ELR (cell line): ENCODE measurements at places on chromosomes 11 and 22.

- DNase-seq: no peak
Measured at GRCh38 chr22:24867323-24868022, 61.5 kb downstream of the SGSM1 start.

DNA sequence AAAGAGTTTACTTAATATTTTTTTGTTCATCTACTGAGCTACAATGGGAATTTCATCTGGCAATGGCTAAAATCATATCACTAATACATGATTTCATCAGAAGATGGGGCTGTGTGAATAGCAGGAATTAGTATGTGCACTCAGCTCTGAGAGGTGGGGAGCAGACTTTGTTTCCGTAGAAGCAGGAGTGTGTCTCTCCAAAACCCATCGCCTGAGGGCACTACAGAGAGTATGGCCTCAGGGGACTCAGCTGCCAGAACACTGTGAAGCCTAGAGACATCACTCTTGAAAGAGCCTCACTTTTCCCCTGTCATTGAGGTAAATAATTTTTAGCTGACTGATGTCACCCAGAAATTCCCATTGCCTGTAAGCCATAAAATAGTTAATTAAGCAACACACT is 261.4 kb upstream of the ISX start:
- DNase-seq: no peak

- DNase-seq: no peak
Measured at GRCh38 chr22:43451371-43452050, 39.7 kb downstream of the MPPED1 start.

DNA sequence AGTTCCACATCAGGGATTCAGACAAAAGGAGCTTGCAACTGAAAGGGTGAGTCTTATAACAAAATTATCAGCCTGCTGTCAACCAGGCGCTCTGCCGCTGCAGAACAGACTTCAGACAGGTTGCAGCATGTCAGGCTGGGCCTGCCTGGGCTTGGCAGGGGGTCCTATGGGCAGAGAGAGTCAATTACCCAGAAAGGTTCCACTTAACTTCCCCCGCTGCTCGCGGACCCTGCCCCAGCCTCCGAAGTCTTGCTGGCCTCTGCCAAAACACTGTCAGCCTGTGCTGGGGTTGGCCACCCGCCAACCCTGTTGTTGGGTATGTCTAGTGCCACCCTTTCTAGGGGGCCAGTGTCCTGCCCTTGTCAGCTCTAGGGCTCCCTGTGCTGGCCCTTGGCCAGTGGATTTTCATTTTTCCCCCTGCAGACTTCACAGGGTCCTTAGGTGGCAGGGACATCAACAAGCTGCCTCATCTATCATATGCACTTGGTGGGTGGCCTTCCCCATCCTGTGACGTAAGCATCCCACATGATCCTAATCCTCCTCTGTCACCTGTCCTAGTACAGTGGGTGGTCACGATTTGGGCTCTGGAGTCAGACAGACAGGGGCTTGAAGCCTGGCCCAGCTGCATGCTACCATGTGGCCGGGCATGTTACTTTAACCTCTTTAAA is 166.5 kb upstream of the CADM1 start:
- no peak for DNase-seq

DNA sequence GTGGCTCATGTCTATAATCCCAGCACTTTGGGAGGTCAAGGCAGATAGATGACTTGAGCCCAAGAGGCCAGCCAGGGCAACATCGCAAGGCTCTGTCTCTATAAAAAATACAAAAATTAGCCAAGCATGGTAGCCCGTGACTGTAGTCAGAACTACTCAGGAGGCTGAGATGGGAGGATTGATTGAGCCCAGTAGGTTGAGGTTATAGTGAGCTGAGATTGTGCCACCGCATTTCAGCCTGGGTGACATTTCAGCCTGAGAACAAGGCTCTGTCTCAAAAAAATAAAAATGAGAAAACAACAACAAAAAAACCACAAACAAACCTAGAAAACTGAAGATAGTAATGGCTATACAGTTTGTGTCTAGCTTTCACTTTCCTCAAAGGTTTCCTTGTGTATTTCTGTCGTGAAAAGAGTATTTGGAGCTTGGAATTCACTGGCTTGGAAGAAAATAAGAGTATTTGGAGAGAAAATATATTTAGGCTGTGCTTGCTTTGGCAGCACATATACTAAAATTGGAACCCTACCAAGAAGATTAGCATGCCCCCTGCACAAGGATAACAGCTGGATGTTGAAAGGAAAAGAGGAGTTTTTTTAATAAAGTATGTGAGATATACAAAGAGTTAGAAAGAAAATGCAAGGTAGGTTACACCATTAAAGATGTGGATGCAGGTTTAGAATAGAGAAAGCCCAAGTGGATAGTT is 3.9 kb upstream of the BIRC3 start:
- DNase-seq: no peak

- no peak for DNase-seq
Measured at GRCh38 chr11:76523786-76524436, 79.1 kb downstream of the EMSY start.

- peak; percentile 11 for DNase-seq
Measured at GRCh38 chr11:64419818-64420485, 61.0 kb downstream of the RPS6KA4 start.

- no peak for DNase-seq
Measured at GRCh38 chr11:72042064-72042745, 38.1 kb downstream of the NUMA1 start.

DNA sequence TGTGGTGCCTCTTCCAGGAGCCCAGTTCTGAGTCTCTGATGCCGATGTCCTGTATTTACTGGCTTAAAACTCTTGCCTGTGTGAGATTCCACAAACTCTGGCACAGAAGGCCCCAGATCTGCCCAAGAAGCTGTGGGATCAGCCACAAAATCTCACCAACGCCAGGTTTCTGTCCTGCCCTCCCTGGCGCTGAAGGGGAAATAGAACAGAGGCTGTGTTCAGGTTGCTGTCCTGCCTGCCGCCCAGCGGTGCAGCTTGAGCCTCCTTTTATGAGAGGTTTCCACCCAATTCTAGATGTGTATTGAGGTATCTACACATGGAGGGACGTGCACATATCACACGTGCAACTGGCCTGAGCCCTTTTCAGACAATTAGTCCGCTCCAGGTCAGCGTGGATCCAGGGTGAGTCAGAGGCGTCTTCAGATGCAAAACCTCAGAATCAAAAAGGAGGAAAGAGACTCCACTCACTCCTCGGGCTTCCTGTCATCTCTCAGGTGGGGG is 2.2 kb downstream of the TMEM80 start:
- peak; percentile 88 for DNase-seq

DNA sequence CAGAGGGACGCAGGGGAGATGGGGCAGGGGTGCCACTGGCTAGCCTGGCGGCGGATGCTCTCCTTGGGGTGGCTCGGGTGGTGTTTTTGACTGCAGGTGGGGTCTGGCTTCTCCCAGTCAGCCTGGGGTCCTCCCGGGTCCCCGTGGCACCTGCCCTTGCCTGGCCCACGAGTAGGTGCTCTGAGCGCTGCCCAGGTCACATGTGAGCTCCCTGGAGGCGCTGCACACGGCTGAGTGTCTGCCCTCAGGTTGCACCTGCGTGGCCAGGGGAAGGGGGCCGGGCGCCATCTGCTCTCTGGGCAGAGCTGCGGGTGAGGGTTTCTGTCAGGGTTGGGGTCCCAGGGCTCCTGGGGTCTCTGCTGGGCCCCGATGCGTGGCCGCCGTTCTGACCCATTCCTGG is 5.2 kb downstream of the TSPAN4 start:
- DNase-seq: no peak

GRCh38 chr11:32341620-32342613 is 93.4 kb downstream of the WT1 start:
- DNase-seq: no peak

- no peak for DNase-seq
Measured at GRCh38 chr22:33081686-33082590, 23.8 kb upstream of the SYN3 start.

GRCh38 chr22:21100149-21101032 is 54.6 kb downstream of the LRRC74B start:
- peak; percentile 47 for DNase-seq

DNA sequence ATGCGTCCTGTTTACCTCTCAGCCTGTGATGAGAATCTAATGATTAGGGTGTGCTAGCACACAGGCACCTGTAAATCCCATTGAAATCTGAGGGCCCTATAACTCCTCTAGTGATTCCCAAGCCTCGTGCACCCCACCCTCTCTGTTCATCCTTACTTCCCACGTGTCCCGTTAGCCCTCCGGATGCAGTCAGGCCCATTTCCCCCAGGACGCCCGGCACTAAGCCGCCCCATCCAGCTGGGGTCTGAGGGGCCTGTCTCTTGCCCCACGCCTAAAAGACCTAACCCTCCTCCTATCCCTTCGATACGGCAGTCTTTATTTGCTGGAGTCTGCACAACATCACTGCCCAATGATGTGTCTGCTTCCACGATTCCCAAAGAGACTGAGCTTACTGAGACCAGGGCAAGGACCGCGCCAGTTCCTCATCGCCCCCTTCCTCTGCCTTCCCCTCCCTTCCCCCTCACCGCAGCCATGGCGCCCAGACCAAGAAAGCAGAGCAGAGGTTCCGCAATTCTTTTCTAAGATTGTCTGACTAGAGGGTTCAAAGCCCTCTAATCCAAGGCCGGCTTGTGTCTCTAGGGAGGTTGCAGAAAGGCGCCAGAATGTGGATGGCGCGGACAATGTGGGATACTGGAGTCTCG is 1.1 kb upstream of the FADS2 start:
- DNase-seq: no peak

DNA sequence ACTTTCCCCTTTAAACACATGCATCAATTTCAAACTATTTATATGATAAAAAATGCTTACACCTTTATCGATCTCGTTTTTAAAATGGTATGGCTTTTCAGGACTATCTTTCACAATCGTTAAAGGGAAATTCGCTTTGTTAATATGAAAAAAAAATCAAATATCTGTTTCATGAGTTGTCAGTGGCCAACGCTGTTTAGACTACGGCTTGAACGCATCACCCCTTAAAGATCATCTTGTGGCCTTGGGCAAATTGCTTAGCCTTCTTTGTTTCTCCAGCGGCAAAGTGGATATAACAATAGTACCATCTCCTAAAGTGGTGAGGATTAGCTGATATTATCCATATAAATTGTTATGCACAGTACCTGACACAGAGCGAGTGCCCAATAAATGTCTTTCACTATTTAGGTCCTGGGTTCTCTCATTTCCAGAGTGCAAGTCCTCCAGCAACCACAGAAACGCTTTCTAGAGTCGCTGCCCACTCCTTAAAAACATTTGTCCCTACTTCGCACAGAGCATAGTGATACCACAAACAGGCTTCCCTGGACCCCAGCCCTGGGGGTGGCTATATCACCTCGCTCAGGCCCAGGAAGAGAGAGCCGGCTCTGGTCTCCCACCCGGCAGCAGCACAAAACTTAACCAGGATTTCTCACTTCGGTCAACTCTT is 904 bp downstream of the SLC35F2 start:
- peak; percentile 71 for DNase-seq

- DNase-seq: no peak
Measured at GRCh38 chr11:80899381-80899780, 1458.6 kb upstream of the TENM4 start.

- no peak for DNase-seq
Measured at GRCh38 chr11:119978696-119979095, 159.2 kb downstream of the TRIM29 start.

DNA sequence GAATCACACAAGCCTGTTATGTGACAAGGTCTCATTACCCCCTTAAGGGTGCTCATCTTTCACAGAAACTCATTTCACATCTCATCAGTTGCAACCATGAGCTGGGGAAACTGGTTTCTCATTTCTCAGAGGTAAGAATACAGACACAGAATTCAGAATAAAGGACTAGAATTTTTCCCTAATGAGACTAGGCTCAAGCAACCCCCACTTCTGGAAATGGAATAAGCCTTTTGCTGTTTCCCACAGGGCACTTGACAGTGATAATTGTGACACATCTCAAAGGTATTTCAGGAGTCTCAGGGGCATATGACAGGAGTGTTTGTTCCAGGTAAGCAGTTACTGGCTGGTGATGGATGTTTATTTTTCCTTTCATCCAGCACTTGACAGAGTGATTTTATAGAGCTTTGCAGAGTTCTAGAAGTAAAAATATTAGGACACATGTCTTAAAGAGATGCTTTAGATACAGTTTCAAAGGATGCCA is 112.9 kb upstream of the DDI1 start:
- DNase-seq: peak; percentile 14

GRCh38 chr11:64759131-64759721 is 548 bp downstream of the PYGM start:
- DNase-seq: no peak

DNA sequence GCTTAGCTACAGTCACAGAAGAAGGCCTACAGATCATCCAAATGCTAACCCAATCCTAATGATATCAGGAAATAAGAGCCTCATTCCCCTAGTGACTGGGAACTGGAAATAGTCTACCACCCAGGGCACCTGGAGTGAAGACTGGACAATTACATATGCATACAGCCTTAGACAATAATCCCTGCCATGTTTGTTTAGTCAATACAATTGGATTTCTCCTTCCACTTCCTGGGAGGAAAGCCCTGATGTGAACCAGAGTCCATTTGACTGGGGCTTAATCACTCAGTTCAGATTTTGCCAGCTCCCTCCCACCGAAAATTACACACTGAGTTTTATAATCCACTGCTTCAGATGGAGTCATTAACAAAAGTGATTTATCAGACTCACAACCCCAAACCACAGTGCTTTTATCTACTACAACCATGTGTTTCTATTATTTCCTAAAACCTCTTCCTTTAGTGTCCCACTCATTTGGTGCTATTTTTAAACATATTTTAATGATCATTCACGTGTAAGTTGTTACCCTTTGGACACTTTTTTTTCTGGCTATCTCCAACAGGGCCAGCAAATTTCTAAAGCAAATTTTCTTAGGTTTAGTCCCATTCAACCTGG is 29.9 kb downstream of the CWF19L2 start:
- no peak for DNase-seq

- DNase-seq: peak; percentile 96
Measured at GRCh38 chr11:11993839-11994238, 14.6 kb downstream of the DKK3 start.

GRCh38 chr11:2565447-2566222 is 120.8 kb downstream of the KCNQ1 start:
- DNase-seq: no peak

DNA sequence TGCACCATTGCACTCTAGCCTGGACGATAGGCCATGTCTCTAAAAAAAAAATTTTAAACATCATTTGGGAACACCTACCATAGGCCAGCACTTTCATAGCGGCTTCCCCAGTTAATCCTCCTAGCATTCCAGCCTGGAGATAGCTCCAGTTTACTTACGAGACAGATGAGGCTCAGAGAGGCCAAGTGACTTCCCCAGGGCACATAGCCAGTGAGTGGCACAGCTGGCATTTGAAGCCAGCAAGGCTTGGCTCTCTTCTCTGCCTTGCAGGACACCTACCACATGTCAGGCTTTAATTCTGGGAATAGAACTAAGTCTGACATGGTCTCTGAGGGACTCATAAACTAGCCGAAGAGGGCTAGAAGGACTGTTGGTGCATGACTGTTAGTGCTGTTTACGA is 4.9 kb upstream of the TAGLN start:
- no peak for DNase-seq

- no peak for DNase-seq
Measured at GRCh38 chr11:69430566-69430965, 50.9 kb upstream of the LINC01488 start.
